ENCODE measurements at places on chromosomes 1 and 21.

DNA sequence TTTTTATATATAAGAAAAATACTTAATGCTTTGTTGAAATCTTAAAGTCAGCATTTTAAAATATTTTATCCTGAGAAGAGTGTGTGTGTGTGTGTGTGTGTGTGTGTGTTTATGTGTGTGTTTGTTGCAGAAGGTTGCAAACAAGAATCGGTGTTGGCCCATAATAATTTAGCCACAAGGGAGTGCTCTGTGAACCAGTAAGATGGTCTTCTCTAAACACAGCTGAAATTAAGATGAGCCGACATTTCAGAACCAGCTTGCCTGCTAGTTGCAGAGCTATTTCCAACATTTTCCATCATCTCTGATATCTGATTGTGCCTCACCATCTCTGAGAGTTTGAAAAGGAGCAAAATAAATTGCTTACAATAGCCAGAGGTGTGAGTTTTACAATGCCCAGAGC lies 158.8 kb upstream of the SGIP1 start:
- no peak for DNase-seq

DNA sequence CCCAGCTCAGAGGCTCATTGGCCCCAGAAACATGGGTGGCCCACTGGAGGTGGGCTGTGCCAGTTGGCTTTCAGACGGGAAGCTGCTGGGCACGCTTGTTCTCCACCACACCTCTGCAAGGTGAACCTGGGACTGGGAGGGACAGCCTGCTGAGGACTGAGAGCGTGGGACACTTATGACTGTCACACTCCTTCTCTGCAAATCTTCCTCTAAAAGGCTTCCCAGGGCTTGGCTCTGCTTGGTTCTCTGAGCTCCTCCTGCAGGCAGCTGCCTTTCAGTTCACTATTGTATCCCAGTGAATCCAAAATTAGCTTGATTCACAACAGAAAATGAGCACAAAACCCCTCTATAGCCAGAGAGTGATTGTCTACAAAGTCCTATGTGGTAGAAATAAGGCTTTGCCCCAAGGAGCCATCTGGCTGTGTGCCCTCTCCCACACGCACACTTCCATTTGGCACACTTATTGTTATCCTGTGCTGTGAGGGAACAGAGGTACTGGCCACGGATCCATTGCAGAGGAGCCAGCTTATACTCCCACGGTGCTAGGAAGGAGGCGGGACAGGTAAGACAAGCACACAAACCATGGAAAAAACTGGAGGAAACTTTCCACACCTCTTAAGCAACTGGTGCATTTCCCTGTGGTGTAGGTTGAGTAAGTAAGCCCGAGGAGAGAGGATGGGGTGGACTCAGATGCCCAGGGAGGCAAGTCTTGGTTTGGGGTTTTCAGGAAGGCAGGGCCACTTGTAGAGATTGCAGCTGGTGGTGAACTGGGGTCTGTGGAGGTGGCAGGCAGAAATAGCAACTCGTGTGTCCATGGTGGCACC lies 18.9 kb upstream of the BTG2 start:
- no peak for DNase-seq

DNA sequence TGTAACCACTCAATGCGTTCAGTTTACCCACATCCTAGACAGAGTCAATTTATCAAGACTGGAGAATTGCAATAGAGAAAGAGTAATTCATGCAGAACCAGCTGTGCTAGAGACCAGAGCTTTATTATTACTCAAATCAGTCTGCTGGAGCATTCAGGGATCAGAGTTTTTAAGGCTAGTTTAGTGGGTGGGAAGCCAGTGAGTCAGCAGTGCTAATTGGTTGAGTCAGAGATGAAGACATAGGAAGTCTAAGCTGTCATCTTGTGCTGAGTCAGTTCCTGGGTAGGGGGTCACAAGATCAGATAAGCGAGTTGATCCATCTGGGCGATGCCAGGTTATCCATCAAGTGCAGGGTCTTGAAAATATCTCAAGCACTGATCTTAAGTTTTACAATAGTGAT lies 499.6 kb downstream of the MRPL39 start:
- no peak for DNase-seq

- DNase-seq: peak; percentile 60
Measured at GRCh38 chr21:45379901-45380330, 25.0 kb upstream of the COL18A1 start.

- no peak for DNase-seq
Measured at GRCh38 chr21:38243732-38244406, 12.9 kb upstream of the KCNJ15 start.
